Activated T-cell treated with anti-CD3 and anti-CD28 coated beads, Interleukin-2, amount 50 U/mL, for 72 hours (primary cell): ENCODE measurements at places on chromosomes 2 and 18.

DNA sequence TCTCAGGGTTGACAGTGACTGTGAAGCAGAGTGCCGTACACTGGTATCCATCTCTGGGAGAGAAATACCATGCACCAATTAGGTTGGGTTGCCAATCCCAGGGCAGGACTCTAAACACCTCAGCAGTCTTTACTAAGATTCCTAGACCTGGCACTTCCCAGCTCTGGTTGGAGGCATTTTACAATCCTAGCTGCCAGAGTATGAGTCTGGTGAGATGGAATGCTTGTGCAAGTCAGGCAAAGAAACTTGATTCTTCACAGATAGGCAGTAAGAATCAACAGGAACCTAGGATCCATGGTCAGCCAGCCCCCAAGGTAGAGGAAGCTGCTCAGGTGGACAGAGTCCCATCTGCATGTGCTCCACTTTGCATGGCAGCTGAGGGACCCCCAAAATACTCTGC lies 6.0 kb upstream of the UGT1A5 start:
- DNase-seq = no peak

GRCh38 chr2:15923597-15923996 lies 16.8 kb upstream of the MYCN start:
- no peak for DNase-seq

DNA sequence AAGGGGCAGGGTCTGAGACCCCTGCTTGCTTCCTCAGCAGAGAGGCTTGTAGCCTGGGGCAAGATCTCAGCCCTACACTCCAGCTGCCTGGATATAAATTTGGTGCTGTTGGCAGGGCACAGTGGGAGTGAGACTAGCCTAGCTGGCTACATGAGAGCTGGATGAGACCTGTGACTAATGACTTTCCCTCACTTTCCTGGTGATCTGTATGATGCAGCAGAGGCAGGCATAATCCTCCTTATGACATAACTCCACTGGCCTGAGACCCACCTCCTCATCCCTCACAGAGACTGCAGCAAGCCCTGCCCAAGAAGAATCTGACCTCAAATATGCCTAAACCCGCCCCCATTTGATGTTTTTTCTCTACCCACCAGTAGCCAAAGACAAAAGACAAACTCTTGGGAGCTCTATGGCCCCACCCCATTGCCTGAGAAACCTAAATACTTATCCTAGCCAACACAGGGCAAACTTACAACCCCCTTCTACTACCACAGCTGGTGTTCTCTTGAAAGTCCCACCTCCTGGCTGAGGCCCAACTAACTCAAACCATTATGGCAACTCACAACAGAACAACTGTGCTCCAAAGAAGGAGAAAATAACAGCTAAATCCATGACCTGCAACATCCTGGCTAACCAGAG lies 102.7 kb downstream of the NR4A2 start:
- DNase-seq = no peak

GRCh38 chr2:123890148-123890547 lies 134.9 kb upstream of the CNTNAP5 start:
- no peak for DNase-seq

DNA sequence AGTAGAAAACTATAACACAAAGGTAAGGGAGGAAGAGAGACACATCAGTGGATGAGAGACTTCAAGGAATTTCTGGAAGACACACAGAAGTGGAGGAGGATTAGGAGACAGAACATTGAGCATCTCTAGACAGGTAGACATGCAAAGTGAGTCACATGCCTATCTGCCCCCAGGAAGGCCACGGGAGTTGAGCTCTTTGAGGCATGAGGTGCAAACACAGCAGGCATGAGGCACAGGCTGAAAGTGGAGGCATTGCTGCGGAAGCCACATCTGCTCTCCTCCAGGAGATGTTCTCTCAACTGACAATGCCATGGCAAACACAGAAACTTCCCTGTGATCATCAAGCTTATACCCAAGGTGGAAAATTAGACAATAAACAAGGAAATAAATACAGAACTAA lies 481.6 kb upstream of the MYT1L start:
- no peak for DNase-seq

GRCh38 chr2:100518801-100519200 lies 44.0 kb upstream of the PDCL3 start:
- DNase-seq = no peak

DNA sequence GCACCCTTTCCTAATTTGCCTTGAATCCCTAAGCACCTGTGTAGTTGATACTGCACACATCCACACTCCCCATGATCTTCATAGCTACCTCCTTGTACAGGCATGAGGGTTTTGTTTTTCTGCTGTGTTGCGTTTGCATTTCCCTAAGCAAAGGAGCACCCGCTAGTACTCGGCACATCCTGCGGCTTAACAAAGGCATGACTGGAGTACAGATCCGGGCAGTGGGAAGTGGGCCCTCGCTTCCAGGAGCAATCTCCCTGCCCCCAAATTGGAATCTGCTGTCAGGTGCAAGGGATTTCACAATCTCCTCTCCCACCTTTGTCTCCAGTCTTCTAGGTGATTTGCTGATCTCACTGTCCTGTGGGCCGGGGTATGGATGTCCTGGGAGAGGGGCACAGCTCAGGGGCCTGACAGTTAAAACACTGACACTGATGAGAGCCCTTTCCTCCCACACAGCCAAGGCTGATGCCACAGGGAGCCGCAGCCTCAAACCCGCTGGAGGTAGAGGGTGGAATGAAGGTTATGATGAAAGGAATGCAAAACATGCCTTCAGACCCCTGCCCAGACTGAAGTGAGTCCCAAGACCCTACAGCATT lies 98.7 kb upstream of the THOC1 start:
- no peak for DNase-seq

- no peak for DNase-seq
Measured at GRCh38 chr18:75742516-75742915, 315.0 kb upstream of the SMIM21 start.

GRCh38 chr2:85579266-85579935 lies 2.0 kb downstream of the VAMP8 start:
- no peak for DNase-seq

- peak; percentile 72 for DNase-seq
Measured at GRCh38 chr2:105809097-105809473, 64.4 kb downstream of the NCK2 start.

DNA sequence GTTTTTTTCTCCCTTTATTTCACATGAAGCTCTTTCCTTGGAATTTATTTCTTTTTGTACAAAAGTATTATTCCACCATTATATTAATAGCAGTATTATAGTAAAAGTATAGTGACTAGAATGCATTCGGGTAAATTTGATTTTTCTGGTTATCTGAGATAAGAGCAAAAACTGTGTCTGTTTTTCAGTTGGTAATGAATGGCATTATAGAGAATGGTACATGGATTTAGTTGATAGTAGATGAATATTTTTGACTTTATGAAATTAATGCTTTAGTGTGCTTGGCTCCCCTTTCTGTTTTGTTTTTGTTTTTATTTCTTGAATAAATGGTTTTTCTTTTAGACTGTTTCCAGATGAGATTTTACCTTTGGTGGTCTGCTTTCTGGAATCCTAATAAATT lies 71.8 kb downstream of the MTA3 start:
- no peak for DNase-seq

DNA sequence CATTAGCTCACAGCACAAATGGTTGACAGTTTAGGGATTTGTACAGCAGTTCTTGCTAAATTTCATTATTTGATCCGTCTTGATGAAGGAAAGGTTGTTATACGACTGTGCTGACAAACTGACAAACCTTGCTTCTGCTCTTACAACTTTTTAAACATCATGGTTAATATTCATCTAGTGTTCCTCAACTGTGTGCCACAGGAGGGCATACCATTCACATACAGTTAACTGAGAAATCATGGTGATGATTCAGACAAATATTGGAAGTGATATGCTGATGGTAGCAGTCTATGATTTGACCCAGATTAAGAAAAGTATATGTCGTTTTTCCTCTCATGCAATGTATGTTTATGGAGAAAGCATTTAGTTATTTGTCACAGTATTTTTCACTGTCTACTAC lies 129.8 kb upstream of the FSIP2 start:
- no peak for DNase-seq

- DNase-seq = no peak
Measured at GRCh38 chr2:145043399-145043834, 523.5 kb upstream of the ZEB2 start.

- no peak for DNase-seq
Measured at GRCh38 chr2:107717661-107718060, 109.0 kb upstream of the RGPD4 start.

GRCh38 chr18:55387139-55387984 lies 200.6 kb downstream of the TCF4 start:
- no peak for DNase-seq

- DNase-seq = no peak
Measured at GRCh38 chr2:60552851-60553494, 481 bp downstream of the BCL11A start.

DNA sequence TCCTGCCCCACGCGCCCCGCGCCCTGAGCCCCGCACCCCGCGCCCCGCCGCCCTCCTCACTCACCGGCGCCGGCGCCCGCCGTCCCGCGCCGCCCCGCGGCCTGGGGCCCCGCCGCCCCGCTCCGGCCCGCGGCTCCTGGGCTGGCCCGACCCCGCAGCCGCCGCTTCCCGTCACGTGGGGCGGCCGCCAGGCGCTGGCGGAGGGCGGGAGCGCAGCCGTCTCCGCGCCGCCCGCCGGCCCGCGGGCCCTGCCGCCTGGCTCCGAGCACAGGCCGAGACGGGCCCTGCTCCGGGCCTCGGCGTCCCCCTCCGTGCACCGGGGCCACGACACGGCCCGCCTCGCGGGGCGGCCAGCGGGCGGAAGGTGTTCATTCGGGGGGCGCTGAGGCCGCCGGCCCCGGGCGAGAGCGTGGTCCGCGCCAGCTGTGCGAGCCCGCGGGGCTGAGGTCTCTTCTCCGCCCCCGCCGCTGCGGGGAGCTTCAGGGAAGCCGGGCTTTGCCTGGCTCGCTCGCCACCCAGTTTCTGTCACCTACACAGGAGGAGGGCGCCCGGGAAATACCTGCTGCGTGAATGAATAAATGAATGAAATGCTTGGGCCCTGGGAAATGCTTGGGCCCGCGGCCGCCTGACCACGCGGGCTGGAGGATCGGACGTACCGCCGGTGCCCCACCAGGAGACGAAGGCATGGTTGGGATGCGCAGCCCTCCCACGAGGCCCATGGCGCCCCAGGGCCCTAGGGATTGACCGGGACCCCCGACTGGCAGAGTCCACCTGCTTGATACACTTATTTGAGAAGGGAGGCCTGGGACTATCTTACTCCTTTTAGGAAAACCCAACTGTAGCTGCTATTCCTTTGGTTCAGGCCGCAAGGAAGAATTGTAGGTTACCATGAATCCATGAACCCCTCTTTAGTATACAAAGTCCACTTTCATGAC lies at the start of gene TGFBRAP1:
TSS of gene TGFBRAP1 (minus strand) at position 175 of the 935 bp plus-strand sequence. CDS start 21,434 bp downstream, outside the sequence.
- peak; percentile 68 for DNase-seq

GRCh38 chr2:168002021-168002553 lies 245.3 kb downstream of the STK39 start:
- DNase-seq = no peak

GRCh38 chr18:42018831-42019230 lies 63.8 kb downstream of the PIK3C3 start:
- DNase-seq = no peak

DNA sequence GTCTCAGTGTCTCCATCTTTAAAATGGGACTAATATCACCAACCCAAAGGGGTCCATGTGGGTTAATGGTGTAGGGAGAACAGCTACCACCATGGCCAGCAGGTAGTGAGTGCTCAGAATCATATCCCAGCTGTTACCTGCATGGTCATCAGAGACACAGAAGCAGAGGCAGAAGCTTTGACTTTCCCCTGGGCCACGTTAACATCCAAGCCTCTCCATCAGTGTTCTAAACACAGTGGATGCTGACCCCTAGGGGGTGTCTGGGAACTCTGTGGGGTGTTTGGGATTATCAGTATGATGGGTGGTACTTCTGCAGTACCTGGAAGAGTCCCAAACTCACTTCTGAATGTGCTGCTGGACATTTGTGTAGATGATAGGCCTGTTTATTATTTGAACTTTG lies 93.6 kb downstream of the GYPC start:
- no peak for DNase-seq

GRCh38 chr2:64781711-64782390 lies 128.1 kb upstream of the SERTAD2 start:
- DNase-seq = no peak

DNA sequence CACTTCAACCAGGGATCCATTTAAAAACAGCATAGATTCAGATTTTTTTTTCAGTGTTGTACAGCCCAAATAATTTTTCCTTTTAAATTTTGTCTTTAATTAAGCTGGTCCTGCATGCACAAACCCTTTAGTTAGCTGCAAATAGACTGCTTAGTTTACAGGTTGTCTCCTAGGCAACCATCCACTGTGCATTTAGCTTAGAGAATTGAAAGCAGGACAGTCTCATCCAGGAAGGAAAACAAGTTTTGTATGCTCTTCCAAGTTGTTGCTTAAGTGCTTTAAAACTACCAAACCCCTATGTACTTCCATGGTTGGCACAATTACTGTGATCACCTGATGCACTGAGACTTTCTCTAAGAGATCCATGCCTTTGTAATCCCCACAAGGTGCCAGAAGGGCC lies at the start of gene MAP3K19:
TSS of gene MAP3K19 (minus strand) at position 148 of the 400 bp plus-strand sequence. CDS start 22,800 bp downstream, outside the sequence.
- DNase-seq = no peak

GRCh38 chr2:96142217-96143113 lies 2.8 kb downstream of the DUSP2 start:
- peak; percentile 84 for DNase-seq

GRCh38 chr2:99181624-99182000 lies 628 bp downstream of the MRPL30 start:
- DNase-seq = no peak

DNA sequence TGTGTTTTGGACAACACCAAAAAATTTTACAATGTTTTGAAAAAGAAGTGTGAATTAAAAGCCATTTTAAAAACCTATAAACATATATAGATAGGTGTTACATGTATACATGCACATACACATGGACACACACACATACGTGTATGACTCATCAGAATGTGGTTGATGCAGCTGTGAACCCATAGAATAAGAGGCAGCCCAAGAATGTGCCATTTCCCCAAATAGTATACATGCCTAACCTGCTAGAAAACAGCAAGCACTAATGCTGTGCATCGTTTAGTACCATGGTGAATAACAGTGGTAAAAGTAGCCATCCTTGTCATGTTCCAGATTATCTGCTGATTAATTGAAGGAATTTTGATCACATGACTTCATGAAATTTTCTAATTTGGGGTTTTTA lies 149.0 kb downstream of the DSEL start:
- no peak for DNase-seq

- DNase-seq = no peak
Measured at GRCh38 chr2:55729136-55729685, 35.6 kb upstream of the PNPT1 start.

DNA sequence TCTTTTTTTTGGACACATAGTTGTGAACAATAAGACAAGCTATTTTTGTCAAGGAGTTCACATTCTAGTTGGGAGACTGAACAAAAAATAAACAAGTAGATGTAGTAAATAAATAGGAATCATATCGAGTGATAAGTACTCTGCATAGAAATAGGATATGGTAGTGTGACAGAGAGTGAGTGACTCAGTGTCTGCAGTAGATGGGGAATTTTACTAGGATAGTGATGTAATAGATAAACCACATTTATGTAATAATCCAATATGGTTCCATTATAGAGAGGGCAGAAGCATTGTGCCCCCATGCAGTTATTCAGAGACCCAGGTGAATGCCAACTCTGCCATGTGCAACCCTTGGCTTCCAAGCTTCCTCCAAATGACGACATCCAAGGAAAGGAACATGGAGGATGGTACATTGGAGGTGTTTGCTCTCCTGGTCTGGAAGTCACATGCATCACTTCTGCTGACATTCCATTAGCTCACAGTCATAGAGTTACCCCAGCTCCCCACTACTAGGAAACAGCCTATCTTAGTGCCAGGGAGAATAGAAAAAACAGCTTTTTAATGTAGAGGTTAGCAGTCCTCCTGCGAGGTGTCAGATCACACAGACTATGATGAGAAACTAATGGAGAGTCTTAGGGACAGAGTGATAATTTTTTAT lies 595.4 kb downstream of the NYAP2 start:
- DNase-seq = no peak

GRCh38 chr2:101745711-101746694 lies 48.5 kb downstream of the MAP4K4 start:
- no peak for DNase-seq
